ENCODE measurements at places on chromosomes 3 and 15.

DNA sequence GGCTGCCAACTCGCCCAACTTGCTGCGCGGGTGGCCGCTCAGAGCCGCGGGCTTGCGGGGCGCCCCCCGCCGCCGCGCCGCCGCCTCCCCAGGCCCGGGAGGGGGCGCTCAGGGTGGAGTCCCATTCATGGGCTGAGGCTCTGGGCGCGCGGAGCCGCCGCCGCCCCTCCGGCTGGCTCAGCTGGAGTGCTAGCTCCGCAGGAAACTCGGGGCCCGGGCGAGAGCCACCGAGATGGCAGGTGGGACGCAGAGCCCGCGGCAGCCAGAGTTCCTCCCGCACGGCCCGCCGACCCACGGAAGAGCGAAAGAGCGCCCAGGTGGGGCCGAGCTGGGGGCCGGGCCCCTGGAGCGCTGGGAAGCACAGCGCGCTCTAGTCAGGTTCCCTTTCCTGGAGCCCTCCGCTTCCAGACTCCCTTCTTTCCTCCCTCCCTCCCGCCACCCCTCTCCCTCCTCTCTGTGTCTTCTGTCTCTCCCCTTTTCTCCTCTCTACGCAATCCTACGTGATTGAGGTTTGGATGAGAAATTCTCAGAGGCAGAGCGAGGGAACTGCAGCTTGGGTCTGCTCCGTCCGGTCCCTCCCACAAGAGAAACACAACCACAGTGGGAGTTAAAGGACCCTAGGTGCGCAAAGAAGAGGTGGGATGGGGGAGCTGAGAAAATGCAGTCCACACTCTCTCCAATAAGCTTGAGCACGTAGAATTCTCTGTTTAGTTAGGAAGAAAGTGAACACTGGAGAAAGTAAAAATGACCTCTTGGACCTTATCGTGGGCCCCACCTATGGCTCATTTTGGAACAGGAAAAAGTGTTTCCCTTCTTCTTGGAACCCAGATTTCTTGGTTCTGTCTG is 317.3 kb downstream of the FGF12 start:
- DNase-seq, result no peak

DNA sequence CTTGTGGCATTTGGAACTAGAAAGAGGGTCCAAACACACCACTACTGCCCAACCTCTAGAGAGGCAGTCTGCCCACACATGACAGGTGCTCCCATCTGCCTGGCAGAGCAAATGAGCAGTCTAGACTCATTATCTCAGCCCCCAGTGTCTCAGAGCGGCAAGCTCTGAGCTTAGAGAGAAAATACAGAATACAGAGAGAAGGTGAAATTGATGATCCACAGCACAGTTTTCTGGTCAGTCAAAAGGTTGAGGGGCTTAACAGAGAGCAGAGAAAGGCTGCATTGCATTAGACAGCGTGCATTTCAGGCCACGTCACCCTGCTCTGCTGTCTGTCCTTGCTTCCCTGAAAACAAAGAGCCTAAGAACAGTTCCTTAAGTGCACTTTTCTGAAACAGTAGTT is 135.1 kb downstream of the KCNMB2 start:
- DNase-seq, result no peak

GRCh38 chr15:39873978-39874377 is 46.1 kb downstream of the GPR176 start:
- DNase-seq, result no peak

- DNase-seq, result no peak
Measured at GRCh38 chr3:177883957-177884356, 652.3 kb upstream of the KCNMB2 start.

DNA sequence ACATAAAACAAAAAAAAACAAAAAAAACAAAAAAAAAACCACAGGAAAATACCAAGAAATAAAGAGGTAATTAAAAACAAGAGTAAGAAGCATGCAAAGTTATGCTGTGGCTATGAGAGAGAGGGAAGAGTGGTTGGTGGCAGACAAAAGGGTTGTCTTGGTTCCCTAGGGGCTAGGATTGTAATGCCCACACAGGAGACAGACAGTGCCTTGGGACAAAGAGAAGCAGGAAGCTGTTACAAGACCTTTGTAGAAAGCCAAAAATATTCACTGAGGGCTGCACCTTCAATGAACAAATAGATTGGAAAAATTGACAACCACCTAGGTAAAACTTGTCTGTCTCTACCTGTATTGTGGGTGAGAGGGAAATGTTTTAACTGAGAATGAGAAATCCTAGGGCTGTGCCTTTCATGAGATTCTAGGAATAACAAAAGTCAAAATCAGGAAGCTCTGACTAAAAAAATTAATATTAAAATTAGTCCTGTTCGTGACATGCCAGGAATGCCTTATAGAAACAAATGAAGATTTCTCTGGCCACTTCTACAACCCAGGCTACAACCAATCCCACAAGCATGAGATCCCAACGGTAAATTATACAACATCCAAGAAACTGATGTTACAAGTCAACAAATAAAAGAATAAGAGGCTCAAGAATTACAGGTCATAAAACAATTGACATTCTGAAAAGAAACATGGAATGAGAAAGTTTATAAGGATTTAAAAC is 45.0 kb upstream of the PRICKLE2 start:
- DNase-seq, result no peak

GRCh38 chr15:49148727-49149126 is 6.7 kb downstream of the COPS2 start:
- DNase-seq, result no peak

- peak; percentile 27 for DNase-seq
Measured at GRCh38 chr15:78034495-78035191, 42.9 kb downstream of the TBC1D2B start.

- DNase-seq, result no peak
Measured at GRCh38 chr3:105649480-105649879, 219.3 kb downstream of the CBLB start.

DNA sequence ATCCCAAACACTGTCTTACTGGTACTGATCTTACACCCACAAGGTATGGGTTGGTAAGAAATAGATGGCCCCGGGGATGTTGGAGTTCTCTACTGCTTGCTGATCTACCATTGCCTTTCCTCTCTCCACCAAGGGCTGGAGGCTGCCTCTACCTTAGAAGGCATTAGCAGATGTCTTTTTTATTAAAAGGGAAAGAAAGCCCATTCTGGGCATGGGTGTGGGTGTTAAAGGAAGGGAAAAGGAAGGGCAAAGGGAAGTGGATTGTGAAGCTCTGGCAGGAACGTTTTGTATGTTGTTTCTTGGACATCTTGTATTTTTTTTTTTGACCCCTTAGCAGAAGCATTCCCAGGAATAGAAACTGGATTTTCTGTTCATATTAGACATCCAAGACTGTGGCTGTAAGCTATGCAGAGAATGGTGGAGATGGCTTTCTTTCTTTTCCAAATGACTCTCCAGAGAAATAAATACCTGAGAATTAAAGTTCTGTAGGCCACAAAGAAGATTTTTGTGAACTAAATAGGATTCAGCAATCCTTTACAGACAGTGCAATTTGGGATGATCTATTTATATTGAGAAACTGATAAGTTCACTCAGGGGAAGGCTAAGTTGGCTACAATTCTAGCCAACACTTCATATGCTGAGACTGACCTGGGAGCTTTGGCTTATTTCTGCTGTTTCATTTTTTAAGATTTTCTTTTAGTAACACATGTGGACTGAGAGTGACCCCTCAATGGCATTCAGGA is 108.8 kb downstream of the TOP2B start:
- no peak for DNase-seq

- DNase-seq, result no peak
Measured at GRCh38 chr3:52756141-52756540, 14.6 kb downstream of the NEK4 start.

DNA sequence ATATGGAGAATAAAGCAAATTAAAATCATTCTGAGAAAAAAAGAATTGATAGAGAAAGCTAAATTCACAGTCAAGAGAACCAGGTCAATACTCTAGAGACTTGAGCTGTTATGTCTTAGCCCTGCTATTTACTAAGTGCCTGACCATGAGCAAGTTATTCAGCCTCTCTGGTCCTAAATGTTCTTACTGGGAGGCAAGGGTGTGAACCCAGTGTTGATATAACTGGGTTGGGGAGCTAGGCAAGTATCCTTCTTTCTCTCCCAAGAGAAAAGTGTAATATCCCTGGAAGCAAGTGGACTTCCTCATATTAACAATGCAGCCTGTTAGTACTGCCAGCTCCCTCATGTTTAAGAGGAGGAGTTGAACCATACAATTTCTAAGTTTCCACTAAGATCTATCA is 488.9 kb upstream of the RASGRP1 start:
- DNase-seq, result no peak

GRCh38 chr3:159609625-159610024 is 379.0 kb upstream of the IL12A start:
- no peak for DNase-seq

DNA sequence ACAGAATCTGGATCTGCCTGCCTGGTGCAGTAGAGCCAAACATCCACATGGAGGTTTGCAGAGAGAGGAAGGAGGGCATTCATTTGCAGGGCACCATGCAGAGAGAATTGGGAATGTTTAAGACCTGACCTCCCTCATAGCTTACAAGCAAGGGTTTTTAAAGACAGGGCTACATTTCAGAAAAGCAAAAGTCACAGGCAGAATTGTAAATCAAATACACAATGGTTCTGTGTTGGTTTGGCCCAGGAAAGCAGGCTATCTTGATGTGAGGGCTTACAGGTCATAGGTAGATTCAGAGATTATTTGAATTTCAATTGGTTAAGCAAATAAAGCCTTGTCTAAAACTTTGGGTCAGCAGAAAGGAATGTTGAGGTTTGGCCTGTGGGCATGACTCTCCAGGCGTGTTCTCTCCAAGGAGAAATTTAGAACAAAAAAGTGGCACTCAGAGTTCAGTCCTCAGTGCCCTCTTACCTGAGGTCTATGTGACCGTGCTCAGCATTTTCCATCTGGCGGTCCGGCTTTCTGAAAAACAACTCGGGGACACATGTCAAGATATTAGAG is 91.5 kb downstream of the CD47 start:
- peak; percentile 29 for DNase-seq

GRCh38 chr3:161203485-161204098 is 17.5 kb upstream of the NMD3 start:
- DNase-seq, result no peak

GRCh38 chr3:46113608-46114007 is 86.3 kb upstream of the XCR1 start:
- DNase-seq, result no peak

DNA sequence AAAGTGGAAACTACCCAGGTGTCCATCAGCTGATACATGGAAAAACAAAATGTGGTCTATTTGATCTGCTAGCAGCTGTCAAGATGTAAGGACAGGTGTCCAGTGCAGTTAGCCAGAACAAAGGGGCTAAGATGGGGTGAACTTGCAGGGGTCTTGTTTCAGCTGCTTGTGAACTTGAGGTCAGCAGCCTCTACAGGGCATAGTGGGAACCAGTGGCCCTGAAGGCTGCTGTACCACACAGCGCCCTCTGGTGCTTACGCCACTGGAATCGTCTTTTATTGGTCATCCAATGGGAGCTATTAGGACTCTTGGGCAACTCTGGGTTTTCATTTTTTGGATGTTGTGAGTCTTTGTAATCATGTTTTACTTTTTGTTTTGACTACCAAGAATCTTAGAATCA is 62.2 kb upstream of the CTSH start:
- peak; percentile 41 for DNase-seq

- DNase-seq, result no peak
Measured at GRCh38 chr3:88298189-88298588, 148.4 kb downstream of the C3orf38 start.

DNA sequence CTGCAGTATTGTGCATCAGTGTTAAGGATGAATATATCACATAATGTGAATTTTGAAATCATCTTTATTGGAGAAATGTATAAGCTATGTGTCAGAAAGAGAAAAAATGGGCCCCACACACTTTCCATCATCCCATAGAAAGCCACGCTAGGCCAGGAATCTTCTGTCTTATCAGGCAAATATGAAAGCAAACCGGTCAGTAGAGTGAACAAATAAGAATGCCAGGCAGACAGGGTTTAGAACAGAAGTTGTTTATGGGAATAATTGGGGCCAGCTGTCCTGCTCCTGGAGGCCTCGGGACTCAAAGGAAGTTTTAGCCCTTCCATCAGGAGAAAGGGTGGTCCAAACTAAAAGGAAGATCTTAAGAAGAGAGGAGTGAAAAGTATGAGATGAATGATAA is 39.5 kb downstream of the ZNF280D start:
- peak; percentile 7 for DNase-seq

- peak; percentile 21 for DNase-seq
Measured at GRCh38 chr3:134601539-134602439, 49.0 kb downstream of the KY start.

DNA sequence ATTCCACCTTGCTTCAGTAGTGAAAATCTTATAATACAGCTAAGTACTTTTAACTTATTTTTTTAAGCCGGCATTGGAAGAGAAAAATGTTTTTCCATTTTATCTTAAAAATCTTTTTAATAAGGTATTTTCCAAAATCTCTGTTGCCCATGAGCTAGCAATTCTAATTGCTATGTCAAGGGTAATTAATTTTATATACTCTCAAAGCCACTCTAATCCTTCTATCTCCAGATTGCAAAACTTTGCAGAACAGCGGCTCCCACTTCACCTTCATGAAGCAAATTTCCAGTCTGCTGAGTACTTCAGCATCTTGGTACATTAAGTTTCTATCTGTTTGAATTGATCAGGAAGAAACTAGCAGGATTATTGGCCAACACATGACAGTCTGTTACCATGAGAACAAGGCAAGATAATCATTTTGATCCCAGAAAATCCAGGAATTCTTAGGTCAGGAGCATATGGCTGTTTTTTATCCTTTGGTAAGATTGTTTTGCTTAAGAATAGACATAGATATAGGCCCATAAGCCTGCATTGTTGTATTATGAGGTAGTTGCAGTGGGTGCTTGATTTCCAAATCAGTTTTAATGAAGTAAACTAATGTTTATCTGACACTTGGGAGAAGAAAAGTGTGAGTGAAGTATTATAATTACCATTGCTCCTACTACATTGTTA is 6.0 kb downstream of the TIPARP start:
- no peak for DNase-seq

DNA sequence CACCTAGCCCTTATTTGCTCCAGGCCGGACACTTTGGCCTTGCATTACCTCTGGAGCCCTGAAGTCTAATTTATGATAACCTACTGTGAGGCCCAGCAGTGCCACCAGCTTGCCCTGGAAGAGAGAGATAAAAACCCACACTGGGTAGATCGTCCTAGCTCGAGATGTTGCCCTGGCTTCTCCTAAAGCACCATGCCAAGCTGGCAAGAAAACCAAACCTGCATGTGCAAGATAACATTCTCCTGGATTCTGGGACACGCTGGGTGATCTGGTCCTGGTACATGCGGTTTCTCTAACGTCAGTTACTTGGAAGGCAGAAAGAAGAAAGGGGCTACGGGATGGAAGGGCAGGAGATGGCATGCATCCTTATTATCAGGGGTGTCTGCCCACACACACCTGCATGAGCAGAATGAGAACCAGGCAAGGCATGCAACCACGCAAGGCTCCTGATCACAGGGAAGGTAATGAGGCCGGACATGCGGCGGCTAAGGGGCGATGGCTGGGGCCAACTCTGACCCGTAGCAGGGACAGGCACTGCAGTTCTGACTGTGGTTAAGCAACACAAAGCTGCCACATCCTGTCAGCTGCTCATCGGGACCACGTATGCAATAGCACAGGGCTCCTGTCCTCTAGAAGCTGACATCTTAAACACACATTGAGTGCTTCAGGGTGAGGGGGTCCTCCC is 73.0 kb downstream of the OXNAD1 start:
- no peak for DNase-seq
